ENCODE measurements at places on chromosomes 3 and 15.
A peak's percentile ranks its signal among the peaks of the same experiment; 100 is the strongest.

DNA sequence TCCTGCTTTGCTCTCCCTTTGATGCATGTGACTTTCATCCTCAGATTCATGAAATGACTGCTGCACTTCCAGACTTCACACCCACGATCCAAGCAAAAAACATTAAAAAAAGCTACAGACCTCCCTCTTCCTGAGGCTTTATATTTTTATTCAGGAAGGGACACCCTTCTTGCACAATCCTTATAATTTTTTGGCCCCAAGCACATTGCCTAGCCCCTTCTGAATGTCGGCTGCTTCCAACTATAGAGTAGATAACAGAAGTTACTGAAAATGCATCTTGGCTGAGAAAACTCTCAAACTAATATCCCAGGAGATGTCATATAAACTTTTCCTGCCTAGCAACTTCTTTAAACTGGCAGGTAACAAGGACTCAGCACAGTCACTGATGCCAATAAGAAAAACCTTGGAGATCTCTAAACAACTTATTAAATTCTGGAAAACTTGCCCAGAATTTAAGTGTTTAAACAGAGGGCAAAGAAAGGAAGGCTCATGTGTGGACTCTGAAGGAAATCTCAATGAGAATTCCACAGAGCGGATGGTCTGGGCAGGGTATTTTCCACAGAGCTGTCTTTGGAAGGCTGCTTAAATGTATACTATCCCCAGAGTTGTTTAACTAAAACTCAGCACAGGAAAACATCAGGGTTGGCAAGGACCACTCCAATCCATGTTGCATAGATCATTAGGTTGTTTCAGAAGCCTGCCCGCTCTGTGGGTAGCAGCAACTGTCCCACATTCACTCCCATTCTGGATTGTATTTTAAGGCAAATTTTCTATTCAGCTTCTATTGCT is 746.8 kb upstream of the LMCD1 start:
- DNase-seq, result no peak

DNA sequence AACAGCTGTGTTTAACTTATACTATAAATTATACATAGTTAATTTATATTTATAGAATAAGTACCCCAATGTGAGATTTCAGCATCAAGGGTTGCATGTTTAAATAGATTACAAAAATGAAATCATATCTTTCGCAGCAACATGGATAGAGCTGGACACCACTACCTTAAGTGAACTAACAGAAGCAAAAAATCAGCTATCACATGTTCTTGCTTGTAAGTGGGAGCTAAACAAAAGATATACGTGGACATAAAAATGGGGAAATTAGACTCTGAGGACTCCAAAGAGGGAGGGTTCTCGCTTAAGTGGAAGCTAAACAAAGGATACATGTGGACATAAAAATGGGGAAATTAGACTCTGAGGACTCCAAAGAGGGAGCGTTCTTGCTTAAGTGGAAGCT is 626.5 kb upstream of the DPPA4 start:
- DNase-seq, result no peak

DNA sequence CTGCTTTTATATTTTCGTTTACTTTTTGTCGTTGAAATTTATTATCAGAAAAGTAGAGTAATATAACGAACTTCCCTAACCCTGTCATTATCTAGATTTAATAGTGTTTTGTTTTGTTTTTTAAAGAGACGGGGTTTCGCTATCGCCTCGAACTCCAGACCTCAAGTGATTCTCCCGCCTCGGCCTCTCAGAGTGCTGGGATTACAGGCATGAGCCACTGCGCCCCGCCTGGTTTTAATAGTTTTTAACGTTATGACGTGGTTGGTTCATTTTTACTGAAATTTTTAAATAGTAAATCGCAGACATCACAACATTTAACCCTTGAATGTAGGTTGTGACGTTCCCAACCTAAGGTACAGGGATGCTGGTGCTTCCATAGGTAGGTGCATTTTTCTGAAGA is 1.0 kb downstream of the NGRN start:
- DNase-seq, result no peak

- no peak for DNase-seq
Observed at GRCh38 chr3:105828703-105829102, 40.1 kb downstream of the CBLB start.

DNA sequence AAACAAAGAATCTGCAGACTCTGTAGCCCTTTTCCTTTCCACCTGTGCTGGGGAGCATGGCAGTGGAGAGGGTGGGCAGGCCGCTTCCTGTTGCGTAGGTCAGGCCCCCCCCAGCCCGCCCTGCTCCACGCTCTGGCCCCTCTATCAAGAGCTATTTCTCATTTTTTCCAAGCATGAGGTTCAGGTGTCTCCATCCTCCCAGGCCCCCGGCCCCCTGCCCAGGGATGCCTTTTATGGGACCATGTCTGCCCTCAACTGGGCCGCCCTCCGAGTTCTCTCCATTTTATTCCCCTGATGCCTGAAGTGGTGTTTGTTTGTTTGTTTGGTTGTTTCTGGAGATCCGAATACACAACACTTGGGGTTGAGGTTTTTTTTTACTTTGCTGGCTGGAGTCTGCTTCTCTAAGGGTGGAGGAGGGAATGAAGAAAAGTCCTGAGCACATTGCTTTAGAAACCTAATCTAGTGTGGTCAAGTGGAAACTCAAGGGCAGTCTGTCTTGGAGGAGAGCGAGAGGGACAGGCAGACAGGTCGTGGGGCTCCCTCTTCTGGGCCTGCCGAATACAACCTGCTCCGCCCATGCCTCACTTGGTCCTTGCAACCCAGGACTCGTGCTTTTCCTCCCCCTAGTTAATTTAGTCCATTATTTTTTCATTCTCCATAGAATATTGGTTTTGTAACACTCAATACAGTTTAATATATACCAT is 176.5 kb upstream of the LYSMD4 start:
- peak; percentile 18 for DNase-seq

- no peak for DNase-seq
Observed at GRCh38 chr3:149575213-149575960, 82.4 kb downstream of the WWTR1 start.

GRCh38 chr15:70237626-70238025 is 139.9 kb upstream of the TLE3 start:
- DNase-seq, result no peak

- DNase-seq, result no peak
Observed at GRCh38 chr3:73350996-73351395, 273.7 kb downstream of the PDZRN3 start.

DNA sequence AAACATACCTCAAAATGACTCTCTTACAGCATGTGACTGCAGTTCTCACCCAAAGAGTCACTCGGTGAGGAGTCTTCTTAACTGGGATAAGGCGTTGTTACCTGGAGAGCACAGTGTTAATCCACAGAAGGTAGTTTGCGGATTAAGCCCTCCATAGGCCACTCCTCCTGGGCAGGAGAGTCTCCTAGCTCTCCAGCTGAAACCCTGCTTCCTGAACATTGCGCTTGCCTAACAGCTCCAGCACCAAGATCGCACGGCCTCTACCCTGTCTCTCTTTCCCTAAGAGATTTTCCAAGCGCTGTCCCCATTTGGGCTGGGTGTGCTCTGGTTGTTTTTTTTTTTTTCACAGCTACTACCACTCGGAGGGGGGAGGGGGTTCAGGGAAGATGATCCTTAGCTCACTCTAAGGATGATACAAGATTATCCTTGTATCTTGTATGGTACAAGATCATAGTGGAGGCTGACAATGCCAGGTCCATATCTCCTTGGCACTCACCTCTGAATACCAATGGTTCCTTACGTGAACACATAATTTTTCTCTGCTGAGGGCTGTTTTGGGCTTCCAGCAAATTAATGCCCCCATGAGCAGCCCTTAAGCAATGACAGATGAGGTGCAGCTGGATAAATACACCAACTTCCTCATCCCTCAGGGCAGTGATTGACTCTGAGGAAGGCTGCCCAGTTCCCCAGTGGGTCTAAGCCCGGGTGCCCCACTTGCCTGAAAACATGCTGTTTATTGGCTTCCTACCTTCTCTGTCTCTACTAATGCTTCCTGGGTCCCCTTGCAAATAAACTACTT is 185.2 kb upstream of the TSC22D2 start:
- DNase-seq, result no peak

- no peak for DNase-seq
Observed at GRCh38 chr3:52777959-52778805, 783 bp downstream of the ITIH1 start.

DNA sequence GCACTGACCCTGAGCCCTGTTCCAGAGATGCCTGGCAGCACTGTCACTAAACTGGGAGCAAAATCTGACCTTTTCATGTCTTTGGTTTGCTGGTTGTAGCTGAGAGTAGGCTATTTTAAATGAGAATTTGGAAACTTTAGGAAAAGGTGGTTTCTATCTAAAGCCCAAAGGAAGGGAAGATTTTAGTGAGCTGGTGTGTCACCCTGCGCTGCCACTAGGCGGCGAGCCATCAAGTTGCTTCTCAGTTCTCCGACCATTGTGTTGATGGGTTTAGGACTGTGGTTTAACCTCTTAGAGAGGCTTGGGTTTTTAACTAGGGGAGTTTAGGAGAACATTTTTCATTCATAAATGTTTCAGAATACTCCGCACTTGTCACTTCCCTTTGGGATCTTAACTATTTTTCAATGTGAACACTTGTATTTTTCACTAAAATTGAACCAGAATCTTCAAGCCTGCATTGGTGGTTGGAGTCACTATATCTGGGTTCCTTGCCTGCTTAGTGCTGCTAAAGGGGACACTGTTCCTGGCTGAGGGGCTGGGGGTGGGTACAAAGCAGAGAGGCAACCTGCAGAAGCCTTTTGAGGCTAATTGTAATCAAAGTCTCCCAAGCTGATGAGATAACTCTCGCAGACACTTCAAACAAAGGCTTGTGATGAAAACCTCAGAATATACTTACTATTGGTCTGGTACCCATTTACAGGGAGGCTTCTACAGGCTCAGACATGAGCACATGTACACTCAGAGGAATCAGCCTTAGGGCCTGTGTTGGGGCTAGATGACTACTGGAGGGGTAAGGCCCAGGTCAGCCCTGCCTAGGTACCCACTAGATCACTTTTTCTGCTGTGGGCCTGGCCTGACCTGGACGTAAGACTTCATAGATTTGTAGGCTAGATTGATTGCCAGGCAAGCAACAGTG is 16.8 kb downstream of the EXOSC7 start:
- DNase-seq, result peak; percentile 25

DNA sequence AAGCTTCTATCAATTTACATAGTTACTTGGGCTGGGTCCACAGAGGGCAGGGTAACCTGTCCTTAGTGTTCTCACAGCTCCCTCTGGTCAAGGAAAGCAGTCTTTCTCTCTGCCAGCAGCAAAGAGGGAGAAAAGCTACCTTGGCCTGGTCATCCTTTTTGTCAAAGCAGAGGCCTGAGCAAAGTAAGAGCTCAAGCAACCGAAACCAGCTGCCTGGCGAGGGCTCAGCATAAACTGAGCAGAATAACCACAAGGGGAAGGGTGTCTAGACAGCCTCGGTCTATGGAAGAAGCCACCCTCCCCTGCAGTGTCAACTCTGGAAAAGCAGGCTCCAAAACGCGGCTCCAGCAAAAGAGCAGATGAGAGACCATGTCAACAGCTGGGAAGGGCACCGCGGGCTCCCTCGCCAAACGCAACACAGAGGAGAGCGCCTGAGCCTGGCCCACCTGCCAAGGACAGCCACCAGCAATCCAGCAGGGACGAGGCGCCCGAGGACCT is 17.4 kb downstream of the LRIG1 start:
- DNase-seq, result no peak

DNA sequence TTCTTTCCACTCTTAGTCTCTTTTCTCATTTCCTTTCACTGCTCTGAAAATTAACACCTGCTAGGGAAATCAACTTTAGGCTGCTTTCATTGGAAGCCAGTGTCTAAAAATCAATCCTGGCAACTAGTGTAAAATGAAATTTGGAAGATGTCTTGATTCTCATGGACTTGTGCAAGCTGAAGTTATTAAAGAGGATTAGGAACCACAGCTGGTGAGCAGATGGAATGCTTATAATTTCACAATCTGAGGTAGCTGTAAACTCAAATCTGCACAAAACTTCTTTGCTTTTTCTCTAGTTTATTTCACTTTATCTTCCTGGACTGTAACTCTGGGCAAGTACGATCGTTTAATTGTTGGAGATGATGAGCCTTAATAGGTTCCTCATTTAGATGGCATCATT is 175.6 kb downstream of the GHSR start:
- DNase-seq, result no peak

- no peak for DNase-seq
Observed at GRCh38 chr15:96807361-96807760, 476.9 kb downstream of the NR2F2 start.

- peak; percentile 17 for DNase-seq
Observed at GRCh38 chr3:134372396-134373270, 1.6 kb downstream of the AMOTL2 start.

DNA sequence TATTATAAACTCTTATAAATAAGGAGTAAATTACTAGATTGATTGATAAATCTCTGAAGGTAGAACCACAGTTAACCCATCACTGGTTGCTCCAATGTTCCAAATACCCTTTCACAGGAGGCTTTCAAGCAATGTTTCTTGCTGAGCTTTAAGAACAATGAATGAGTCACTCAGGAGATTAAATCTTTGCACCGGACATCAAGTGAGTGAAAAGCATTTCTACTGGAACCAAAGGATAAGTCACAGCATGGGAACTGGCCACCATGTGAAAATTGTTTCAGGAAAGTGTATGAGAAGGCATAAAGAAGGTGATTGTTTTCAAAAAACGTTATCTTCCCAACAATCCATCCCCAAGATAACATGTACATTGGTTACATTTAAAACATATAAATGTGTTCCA is 90.6 kb downstream of the CNTN3 start:
- no peak for DNase-seq

DNA sequence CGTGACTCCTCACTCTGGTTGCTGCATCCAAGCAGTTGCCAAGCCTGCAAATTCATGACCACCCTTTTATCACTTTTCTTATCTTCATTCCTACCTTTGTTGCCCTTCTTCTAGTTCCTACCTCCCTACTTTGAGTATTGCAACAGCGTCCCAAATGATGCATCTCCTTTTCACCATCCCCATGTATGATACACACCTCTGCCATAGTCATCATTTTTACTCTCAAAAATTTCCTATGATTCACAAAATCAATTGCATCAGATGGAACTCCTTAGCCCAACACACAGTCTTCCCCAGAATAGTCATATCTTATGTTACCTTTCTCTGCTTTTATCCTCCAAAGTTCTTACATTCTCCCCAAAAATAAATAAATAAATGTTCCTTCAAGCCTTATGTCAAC is 262.6 kb downstream of the TBL1XR1 start:
- no peak for DNase-seq

- DNase-seq, result no peak
Observed at GRCh38 chr3:72872183-72872582, 15.7 kb upstream of the GXYLT2 start.

Measured in cerebellar cortex (tissue), 1 donor.